ENCODE measurements at places on chromosomes 2 and 18.

GRCh38 chr2:229273723-229274338 lies 2.7 kb upstream of the PID1 start:
- no peak for DNase-seq

GRCh38 chr2:109237792-109238191 lies 108.8 kb downstream of the SH3RF3 start:
- DNase-seq, result no peak

DNA sequence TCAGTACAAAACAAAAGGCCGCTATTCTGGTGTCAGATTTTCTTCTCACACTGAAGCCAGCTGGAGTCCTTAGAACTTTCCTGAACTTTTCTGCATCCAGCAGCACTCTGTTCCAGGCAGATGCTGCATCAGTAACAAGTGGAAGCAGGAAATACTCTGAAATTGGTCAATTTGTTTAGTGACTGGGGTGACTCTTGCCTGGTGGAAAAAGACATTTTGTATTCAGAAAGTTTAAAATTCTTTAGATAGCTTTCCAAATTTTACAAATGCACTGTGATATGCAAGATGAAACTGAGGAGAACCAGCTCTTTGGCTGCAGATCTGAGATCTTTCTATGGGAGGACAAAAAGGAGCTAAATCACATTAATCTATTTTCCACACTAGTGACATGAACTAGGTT lies 385.7 kb downstream of the NRXN1 start:
- no peak for DNase-seq

GRCh38 chr2:28232295-28232694 lies 160.4 kb upstream of the FOSL2 start:
- no peak for DNase-seq

Data from activated naive CD4-positive, alpha-beta T cell (primary cell).